ENCODE measurements at places on chromosomes 11 and 22.

- no peaks in the 10 kb centered on the region for H3K4me1 ChIP-seq
- H3K27me3 ChIP-seq: no peaks in the 10 kb centered on the region
- no peak overlapping the region for H3K4me3 ChIP-seq
- peak overlapping the region; percentile 37 for H3K27ac ChIP-seq
- peak; percentile 66 for ATAC-seq
Measured at GRCh38 chr11:30155428-30155827, 75.4 kb upstream of the FSHB start.

GRCh38 chr11:21121991-21122390, 452.6 kb downstream of the NELL1 start:
- no peaks in the 10 kb centered on the region for H3K27me3 ChIP-seq
- no peak overlapping the region for H3K27ac ChIP-seq
- no peaks in the 10 kb centered on the region for H3K36me3 ChIP-seq
- ATAC-seq: no peak
- H3K4me3 ChIP-seq: no peak overlapping the region

- no peak for ATAC-seq
- no peaks in the 10 kb centered on the region for H3K36me3 ChIP-seq
- H3K4me3 ChIP-seq: no peak overlapping the region
Measured at GRCh38 chr11:134397304-134398078, 14.6 kb downstream of the B3GAT1 start.

GRCh38 chr11:31772412-31772811, 38.7 kb downstream of the PAX6 start:
- no peak overlapping the region for H3K4me3 ChIP-seq
- H3K27ac ChIP-seq: no peak overlapping the region
- no peaks in the 10 kb centered on the region for H3K4me1 ChIP-seq
- no peak for ATAC-seq
- no peaks in the 10 kb centered on the region for H3K27me3 ChIP-seq
- no peaks in the 10 kb centered on the region for H3K36me3 ChIP-seq

- no peaks in the 10 kb centered on the region for H3K36me3 ChIP-seq
- H3K27ac ChIP-seq: no peak overlapping the region
- no peaks in the 10 kb centered on the region for H3K27me3 ChIP-seq
- no peak for ATAC-seq
Measured at GRCh38 chr22:41845380-41846267, 12.7 kb downstream of the SREBF2 start.

DNA sequence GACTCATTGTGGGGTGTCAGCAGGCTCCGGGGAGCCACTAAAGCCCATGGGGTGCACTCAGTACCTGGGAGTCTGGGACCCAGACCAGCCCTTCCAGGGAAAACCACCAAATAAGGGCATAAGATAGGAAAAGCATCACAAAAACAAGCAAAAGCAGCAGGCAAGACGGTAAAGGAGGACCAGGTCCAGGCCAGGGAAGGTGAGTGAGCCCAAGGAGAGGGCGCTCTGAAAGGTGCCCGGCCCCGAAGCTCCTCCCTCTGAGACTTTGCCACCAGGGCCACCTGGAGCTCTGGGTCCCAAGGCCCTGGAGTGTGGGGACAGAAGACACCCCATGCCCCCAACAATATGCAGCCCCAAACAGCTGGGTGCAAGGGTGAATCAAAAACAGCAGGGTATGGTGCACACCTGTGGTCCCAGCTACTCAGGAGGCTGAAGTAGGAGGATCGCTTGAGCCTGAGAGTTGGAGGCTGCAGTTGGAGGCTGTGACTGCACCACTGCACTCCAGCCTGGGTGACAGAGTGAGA, 5.2 kb upstream of the IL17REL start:
- H3K4me1 ChIP-seq: peaks cover 14% of the 10 kb centered on the region
- no peak overlapping the region for H3K27ac ChIP-seq
- ATAC-seq: no peak
- H3K36me3 ChIP-seq: no peaks in the 10 kb centered on the region
- no peak overlapping the region for H3K4me3 ChIP-seq
- H3K27me3 ChIP-seq: peaks cover 81% of the 10 kb centered on the region

DNA sequence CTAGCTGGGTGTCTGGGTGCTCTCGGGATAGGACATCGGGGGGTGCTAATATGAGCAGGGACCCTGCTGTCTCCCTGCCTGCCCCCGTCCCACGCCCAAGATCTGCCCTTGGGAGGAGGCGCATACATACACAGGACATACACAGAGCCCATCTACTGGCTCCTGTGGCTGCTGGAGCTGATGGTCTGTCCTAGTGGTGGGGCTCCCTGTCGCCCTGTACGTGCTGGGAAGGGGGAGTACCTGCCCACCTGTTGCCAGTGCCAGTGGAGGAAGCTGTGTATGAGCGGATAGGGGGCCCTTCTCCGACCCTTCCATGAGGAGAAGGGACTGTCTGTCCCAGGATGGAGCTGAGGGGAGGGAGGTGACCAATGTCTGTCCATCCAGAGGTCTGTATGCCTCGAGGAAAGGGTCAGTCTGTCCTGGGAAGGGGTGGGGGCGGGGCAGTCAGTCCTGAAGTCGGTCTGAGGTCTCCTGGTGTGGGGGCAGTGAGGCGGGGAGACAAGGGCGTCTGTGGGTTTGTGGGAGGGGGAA, 952 bp downstream of the TBC1D10A start:
- peaks cover 42% of the 10 kb centered on the region for H3K4me1 ChIP-seq
- H3K27me3 ChIP-seq: no peaks in the 10 kb centered on the region
- peak overlapping the region; percentile 67 for H3K4me3 ChIP-seq
- no peak for ATAC-seq
- H3K36me3 ChIP-seq: peaks cover 15% of the 10 kb centered on the region

- no peak overlapping the region for H3K27ac ChIP-seq
- ATAC-seq: peak; percentile 34
- H3K4me3 ChIP-seq: no peak overlapping the region
- no peaks in the 10 kb centered on the region for H3K36me3 ChIP-seq
- H3K4me1 ChIP-seq: peaks cover 48% of the 10 kb centered on the region
Measured at GRCh38 chr22:23218867-23219251, 38.5 kb downstream of the BCR start.

DNA sequence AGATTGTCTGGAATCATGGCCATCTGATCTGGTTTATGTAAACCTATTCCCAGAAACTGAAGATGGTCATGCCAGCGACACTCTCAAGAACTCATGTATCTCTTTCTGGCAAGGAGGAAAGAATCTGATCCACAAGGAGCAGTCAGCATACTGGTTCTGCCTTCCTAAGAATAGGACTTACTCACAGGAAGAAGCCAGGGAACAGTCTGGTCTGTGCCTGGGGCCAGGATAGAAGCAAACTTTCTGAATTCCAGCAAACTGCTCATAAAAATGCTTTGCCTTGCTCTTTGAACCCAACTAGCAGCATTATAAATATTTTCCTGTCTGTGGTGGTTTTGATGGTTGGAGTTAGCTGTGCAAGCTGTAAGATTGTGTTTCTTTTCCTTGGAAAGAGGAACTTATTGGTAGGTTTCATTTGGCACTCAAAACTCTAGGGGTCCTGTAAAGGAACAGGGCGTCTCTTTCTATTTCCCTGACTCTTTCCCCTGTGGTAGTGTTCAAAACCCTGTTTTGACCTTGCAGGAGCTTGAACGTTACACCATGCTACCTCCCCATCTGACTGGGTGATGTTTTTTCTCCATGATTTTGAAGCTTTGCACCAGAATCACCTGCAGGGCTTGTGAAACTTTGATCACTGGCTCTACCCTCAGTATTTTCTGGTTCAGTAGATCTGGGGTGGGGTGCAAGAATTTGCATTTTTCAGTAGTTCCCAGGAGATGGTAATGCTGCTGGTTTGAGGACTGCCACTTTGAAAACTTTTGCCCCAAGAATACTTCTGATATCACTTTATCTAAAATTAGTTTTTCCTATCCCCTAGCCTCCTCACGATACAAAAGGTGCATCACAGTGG, 627.8 kb upstream of the ANO5 start:
- ATAC-seq: no peak

DNA sequence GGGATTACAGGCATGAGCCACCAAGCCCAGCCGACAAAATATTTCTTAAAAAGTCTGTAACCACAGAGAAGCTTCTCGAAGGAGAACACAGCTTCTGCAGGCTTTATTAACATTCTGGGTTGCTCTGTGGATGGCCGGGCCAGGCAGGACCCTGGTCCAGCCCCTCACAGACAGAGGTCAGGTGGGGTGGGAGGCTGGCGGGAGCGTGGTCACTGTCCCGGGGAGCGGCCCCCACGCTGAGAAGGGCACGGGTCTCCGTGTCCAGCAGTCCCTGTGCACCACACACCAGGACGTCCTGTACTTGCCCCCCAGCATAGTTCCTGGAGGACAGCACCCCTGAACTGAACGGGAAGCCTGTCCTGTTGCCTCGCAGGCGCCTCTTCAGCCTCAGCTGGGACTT, 19.4 kb downstream of the DRD4 start:
- no peaks in the 10 kb centered on the region for H3K4me1 ChIP-seq
- H3K27ac ChIP-seq: no peak overlapping the region
- H3K4me3 ChIP-seq: no peak overlapping the region

- H3K27ac ChIP-seq: no peak overlapping the region
- no peak for ATAC-seq
- H3K4me1 ChIP-seq: no peaks in the 10 kb centered on the region
Measured at GRCh38 chr11:108196901-108197300, 25.5 kb downstream of the NPAT start.

- H3K27ac ChIP-seq: no peak overlapping the region
- no peaks in the 10 kb centered on the region for H3K27me3 ChIP-seq
- H3K4me1 ChIP-seq: no peaks in the 10 kb centered on the region
- ATAC-seq: no peak
Measured at GRCh38 chr11:129251067-129251466, 58.9 kb upstream of the ARHGAP32 start.

GRCh38 chr11:104164028-104164520, at the start of gene PDGFD:
TSS of gene PDGFD (minus strand) at chr11:104164147.
- H3K27me3 ChIP-seq: peaks cover 6% of the 10 kb centered on the region
- H3K36me3 ChIP-seq: no peaks in the 10 kb centered on the region
- H3K4me3 ChIP-seq: peak within 1 kb of the TSS; percentile 56
- H3K27ac ChIP-seq: no peak within 1 kb of the TSS
- H3K4me1 ChIP-seq: no peaks in the 10 kb centered on the region

GRCh38 chr22:32842486-32842885, 41.0 kb downstream of the TIMP3 start:
- H3K36me3 ChIP-seq: peaks cover 28% of the 10 kb centered on the region
- H3K27me3 ChIP-seq: no peaks in the 10 kb centered on the region
- no peak overlapping the region for H3K27ac ChIP-seq
- no peak for ATAC-seq
- H3K4me1 ChIP-seq: peaks cover 21% of the 10 kb centered on the region

GRCh38 chr11:10350334-10350733, 45.5 kb downstream of the ADM start:
- H3K27me3 ChIP-seq: no peaks in the 10 kb centered on the region
- H3K4me1 ChIP-seq: peaks cover 10% of the 10 kb centered on the region
- H3K27ac ChIP-seq: no peak overlapping the region
- ATAC-seq: no peak

DNA sequence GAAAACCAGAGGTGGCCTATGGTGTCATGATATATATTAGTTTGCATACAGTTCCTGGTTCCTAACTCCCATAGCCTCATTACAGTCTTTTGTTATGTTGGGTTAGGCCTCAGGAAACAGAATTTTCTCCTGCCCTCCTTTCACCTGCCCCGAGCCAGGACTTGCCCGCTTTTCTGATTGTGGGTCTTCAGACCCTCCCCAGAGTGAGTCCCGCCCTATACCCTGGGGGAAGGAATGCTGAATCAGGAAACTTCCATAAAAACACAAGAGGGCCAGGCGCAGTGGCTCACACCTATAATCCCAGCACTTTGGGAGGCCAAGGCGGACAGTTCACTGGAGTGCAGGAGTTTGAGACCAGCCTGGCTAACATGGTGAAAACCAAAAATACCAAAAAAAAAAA, 70.9 kb downstream of the SLC35F2 start:
- H3K4me3 ChIP-seq: no peak overlapping the region
- no peaks in the 10 kb centered on the region for H3K36me3 ChIP-seq
- no peak for ATAC-seq
- no peak overlapping the region for H3K27ac ChIP-seq
- H3K4me1 ChIP-seq: no peaks in the 10 kb centered on the region
- H3K27me3 ChIP-seq: no peaks in the 10 kb centered on the region

- no peak overlapping the region for H3K4me3 ChIP-seq
- H3K4me1 ChIP-seq: no peaks in the 10 kb centered on the region
- H3K36me3 ChIP-seq: peaks cover 12% of the 10 kb centered on the region
- H3K27ac ChIP-seq: no peak overlapping the region
Measured at GRCh38 chr11:45816614-45817013, 11.7 kb downstream of the SLC35C1 start.
